GM04503 (cell line): ENCODE measurements at places on chromosomes 12 and 14.
A peak's percentile ranks its signal among the peaks of the same experiment; 100 is the strongest.

GRCh38 chr14:52844262-52845060 is 53.1 kb upstream of the GNPNAT1 start:
- DNase-seq, result no peak

- DNase-seq, result no peak
These were observed 582.5 kb downstream of the NRXN3 start for GRCh38 chr14:78752518-78753188.

- no peak for DNase-seq
These were observed 33.7 kb upstream of the KTN1 start for GRCh38 chr14:55546212-55546874.

DNA sequence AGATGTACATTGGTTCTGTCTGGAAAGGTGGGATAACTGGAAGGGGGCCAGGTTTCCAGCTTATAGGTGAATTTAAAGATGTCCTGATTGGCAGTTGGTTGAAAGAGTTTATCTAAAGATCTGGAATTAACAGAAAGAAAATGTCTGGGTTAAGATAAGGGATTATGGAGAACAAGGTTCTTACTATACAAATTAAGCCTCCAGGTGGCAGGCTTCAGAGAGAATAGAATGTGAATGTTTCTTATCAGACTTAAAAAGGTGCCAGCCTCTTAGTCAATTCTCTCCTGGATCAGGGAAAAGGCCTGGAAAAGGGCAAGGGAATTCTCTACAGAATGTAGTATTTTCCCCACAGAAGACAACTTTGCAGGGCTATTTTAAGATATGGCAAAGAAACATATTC is 53.1 kb downstream of the CNTN1 start:
- no peak for DNase-seq

- DNase-seq, result no peak
These were observed 399.4 kb downstream of the C12orf75 start for GRCh38 chr12:105729926-105730325.

GRCh38 chr12:3081886-3082285 is 4.7 kb downstream of the TSPAN9 start:
- DNase-seq, result no peak

DNA sequence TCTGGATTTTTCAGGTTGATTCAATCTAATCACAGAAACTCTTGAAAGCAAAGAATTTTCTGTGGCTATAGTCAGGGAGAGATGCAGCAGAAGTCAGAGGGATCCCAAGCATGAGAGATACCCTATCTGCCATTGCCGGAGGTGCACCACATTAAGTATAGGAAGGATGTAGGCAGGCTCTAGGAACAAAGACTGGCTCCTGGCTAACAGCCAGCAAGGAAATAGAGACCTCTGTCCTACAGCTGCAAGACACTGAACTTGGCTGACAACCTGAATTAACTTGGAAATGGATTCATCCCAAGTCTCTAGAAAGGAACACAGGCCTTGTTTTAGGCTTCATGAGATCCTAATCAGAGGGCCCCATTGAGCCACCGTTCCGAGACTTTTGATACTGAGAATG is 364.9 kb upstream of the FLRT2 start:
- DNase-seq, result no peak

DNA sequence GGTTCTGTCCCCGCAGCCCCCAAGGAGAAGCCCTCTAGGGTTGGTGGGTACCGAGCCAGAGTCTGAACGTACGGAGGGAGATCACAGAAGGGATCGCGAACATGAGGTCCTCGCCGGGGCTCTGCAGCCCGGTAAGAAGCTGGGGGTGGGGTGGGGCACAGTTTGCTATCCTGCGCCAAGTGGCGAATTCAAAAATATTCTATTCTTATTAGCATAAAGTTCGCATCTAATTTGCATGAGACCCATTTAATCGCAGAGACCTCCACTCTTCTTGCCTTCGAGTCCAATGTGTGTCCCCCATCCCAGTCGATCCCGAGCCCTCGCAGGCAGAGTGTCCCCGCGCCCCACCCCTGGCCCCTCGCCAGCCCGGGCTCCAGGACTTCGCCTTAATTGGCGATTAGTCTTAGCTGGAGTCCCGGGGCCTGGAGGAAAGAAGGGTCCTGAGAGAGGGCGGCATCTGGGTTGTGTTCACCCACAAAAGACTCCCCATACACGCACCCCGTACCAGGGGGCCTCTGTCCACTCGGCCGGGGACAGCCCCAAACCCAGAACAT is 604 bp upstream of the ARHGEF25 start:
- no peak for DNase-seq

GRCh38 chr14:106665814-106666213 is 1139.4 kb downstream of the TMEM121 start:
- no peak for DNase-seq

GRCh38 chr14:103112400-103113243 is 10.6 kb upstream of the TNFAIP2 start:
- no peak for DNase-seq

GRCh38 chr14:100072783-100073346 is 7.6 kb downstream of the EVL start:
- no peak for DNase-seq

GRCh38 chr12:94263905-94264561 is 115.7 kb downstream of the PLXNC1 start:
- peak; percentile 21 for DNase-seq

GRCh38 chr14:63478437-63478852 is 64.7 kb downstream of the PPP2R5E start:
- no peak for DNase-seq

GRCh38 chr12:33486058-33486457 is 46.4 kb upstream of the SYT10 start:
- DNase-seq, result no peak

DNA sequence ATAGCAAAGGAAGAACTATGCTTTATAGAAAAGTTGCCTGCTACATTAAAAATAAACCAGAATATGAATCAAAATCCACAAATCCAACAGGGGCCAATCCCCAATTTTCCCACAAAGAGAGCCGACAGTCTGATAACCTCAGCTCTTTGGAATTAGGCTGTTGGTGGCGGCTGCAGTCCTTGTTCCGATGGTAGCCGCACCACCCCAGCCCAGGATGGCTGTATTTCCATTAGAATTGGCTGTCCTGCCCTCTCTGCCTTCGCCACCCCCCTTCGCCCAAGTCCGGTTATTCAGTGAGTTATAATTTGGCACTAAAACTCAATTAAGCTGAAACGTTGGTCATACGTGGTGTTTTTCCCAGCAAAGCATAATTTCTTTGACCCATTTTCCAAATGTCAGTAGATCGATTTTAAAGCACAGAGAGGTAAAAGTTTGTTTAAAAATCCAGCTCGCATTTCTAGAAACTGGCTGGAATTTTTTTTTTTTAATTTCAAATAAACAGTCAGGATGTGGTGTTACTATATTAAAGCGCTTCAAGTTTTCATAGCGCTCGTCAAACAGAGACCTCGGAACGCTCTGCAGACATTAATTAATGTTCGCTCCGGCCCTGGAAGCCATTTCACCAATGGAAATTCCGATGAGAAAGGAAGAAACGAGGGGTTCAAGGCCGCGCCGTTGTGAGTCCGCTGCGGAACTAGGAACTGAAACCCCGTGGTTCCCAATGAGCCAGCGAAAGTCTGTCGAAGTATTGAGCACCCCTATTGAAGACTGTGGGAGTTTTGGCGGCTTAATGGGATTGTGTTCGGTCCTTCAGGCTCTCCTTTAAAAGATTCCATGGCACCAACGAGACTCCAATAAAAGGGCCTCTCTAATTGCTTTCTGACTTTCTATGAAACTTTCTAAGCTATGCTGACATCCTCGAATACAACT is 104.8 kb upstream of the DIO3 start:
- DNase-seq, result no peak

DNA sequence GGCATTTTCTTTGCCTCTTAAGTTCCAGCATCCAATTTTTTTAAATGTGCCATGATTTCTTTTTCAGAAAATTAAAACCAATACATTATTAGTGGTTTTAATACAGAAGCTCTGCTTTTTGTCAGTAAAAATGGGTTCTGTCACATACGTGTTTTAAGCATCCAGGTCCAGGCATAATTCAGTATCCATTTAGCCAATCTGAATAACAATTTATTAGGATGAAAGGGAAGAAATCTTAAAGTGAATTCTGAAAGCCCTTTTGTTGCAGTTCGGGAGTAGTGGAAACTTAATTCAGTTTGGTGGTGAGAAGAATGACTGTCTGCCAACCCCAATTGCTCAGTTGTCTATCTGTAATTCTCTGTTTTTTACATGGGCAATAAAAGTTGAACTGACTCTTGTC is 7.2 kb downstream of the XPOT start:
- DNase-seq, result no peak

DNA sequence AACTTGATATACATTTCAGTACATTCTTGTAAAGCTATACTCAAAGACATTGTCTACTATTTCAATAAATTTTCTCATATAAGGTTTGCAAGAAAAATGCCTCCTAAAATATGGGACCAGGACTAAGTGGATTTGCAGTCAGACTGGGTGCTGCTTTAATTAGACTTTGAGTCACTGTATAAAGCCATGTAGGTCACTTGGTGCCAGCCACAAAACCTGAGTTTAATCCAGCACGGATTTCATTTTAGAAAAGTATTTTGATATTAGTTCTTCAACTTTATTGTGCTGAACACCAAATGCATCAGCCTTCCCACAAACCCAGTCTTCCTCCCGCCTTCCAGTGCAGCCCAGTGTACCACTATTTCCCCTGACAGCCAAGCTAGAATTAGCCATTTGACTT is 9.9 kb upstream of the NID2 start:
- no peak for DNase-seq

GRCh38 chr14:75435473-75435872 is 7.7 kb downstream of the JDP2 start:
- DNase-seq, result no peak

GRCh38 chr12:115129727-115130126 is 445.8 kb upstream of the TBX3 start:
- DNase-seq, result no peak

GRCh38 chr12:39065455-39065854 is 160.1 kb upstream of the CPNE8 start:
- DNase-seq, result no peak

- DNase-seq, result no peak
These were observed 148.6 kb downstream of the ASCL1 start for GRCh38 chr12:103105971-103106597.

DNA sequence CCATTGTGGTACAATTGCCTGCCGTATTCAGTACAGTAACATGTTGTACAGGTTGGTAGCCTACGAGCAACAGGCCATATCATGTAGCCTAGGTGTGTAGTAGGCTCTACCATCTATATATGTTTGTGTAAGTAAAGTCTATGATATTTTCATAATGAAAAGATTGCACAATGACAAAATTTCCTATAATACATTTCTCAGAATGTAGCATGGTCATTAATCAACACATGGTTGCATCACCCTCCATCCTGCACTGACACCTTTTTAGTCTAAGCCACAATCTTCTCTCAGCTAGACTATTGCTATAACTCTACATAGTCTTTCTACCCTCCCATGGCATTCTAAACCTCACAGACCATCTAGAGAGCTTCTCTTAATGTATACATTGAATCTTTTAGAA is 158.5 kb upstream of the HMGA2 start:
- no peak for DNase-seq

GRCh38 chr12:96570579-96570978 is 81.2 kb downstream of the CFAP54 start:
- no peak for DNase-seq

- no peak for DNase-seq
These were observed 436 bp downstream of the VPS33A start for GRCh38 chr12:122265886-122266229.

DNA sequence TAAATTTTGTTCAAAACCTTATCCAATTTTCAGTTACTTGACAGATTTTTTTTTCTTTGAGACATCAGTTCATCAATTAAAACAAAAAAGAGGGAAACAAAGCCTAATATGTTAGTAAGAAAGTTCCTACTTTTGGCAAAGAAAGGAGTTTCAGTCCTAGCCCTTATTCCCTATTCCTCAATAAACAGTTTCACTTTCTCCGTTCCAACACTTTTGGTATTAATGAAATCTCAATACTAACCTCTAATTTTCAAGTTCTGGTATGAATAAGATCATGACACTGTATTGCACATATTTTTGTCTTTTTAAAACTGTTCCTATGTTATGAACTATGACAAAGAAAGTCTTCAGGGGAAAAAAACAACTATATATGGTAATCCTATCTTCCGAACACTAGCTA is 48.4 kb downstream of the RPS6KA5 start:
- DNase-seq, result no peak

DNA sequence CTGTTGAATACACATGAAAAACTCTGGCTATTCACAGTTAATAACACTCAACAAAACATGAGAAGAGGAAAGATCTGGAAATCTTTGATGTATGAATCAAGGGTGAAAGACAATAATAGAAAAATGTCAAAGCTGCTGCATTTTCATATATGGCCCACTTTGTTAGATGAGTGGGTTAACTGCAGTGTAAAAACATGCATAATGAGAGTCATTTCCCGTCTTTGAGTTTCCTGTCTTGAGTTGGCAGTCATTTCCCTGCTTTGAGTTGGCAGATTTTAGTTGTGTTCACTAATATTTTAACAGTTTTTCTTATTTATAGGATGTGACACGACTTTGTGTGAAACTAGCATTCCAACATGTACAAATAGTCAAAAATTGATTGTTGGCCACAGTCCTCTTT is 87.9 kb upstream of the PTPRQ start:
- no peak for DNase-seq

DNA sequence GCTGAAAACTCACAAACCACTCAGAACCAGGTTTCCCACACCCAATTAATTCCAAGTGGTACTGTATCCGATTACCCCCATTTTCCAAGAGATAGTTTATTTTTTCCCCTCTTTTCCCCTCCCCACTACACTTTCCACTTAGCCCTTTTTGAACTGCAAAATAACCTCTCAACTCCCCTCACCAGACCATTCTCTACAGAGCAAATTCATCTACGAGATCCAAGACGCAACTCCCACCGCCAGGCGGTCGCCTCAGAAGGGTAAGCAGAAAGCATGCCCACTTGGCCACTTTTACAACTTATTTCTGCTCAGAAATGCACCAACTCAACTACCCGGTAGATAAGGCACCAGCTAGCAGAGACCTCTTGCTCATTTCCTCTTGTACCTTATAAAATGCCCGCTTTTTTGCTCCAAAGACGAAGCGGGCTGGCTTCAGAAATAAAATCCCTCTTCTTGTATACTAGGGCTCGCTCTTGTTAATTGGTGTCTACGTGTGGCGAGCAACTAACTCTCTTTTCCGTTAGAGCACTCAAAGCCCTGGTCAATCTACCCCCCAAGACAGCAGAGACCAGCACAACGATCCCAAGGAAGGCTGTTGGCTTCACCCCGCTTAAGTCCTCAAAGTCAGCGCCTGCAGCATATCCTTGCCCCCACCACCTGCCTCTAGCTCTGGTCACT is 910 bp upstream of the SRP54 start:
- DNase-seq, result no peak
